ENCODE measurements at places on chromosomes 1 and 21.
A peak's percentile ranks its signal among the peaks of the same experiment; 100 is the strongest.

- H3K4me1 ChIP-seq, result no peaks in the 10 kb centered on the region
- no peak for DNase-seq
- H3K27me3 ChIP-seq, result no peaks in the 10 kb centered on the region
- H3K36me3 ChIP-seq, result peaks cover 12% of the 10 kb centered on the region
- no peak overlapping the region for H3K4me3 ChIP-seq
Measured at GRCh38 chr1:35894183-35894582, 11.2 kb downstream of the AGO1 start.

- DNase-seq, result no peak
- H3K4me3 ChIP-seq, result no peak overlapping the region
- H3K36me3 ChIP-seq, result no peaks in the 10 kb centered on the region
- H3K4me1 ChIP-seq, result no peaks in the 10 kb centered on the region
- H3K27me3 ChIP-seq, result no peaks in the 10 kb centered on the region
Measured at GRCh38 chr1:83103341-83103740, 895.6 kb downstream of the TTLL7 start.

DNA sequence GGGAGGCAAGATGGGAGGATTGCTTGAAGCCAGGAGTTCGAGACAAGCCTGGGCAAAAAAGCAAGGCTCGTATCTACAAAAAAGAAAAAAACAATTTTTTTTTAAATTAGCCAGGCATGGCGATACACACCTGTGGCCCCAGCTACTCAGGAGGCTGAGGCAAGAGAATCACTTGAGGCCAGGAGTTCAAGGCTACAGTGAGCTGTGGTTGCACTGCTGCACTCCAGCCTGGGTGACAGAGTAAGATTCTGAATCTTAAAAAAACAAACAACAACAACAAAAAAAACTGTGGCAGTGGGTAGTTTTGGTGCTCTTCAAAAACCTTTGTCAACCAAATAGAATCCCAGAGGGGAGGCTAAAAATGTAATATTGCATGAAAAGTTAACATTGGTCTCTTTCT, 734 bp downstream of the PTPN22 start:
- H3K4me1 ChIP-seq, result peaks cover 63% of the 10 kb centered on the region
- H3K36me3 ChIP-seq, result peaks cover 14% of the 10 kb centered on the region
- peak overlapping the region; percentile 85 for H3K4me3 ChIP-seq

DNA sequence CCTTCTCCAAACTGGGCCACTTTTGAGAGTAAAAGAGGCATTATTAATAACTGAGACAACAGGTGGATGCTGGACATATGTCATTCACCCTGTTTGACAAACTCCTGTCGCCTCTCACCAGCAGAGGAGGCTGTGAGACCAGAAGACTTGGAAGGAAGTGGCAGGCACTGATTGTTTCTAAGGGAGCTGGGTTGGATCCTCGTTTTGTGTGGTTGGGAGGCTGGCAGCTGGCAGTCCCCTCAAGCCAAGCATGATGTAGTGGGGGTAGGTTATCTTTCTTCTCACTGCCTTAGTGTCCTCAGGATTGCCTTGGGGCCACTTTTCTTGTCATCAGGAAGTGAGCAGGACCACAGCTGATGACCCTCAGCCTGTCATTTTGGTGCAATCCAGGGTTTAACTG, 86.5 kb upstream of the KCNJ15 start:
- H3K36me3 ChIP-seq, result no peaks in the 10 kb centered on the region
- peak; percentile 41 for DNase-seq
- no peaks in the 10 kb centered on the region for H3K27me3 ChIP-seq
- no peak overlapping the region for H3K27ac ChIP-seq
- H3K4me3 ChIP-seq, result no peak overlapping the region
- H3K4me1 ChIP-seq, result no peaks in the 10 kb centered on the region

DNA sequence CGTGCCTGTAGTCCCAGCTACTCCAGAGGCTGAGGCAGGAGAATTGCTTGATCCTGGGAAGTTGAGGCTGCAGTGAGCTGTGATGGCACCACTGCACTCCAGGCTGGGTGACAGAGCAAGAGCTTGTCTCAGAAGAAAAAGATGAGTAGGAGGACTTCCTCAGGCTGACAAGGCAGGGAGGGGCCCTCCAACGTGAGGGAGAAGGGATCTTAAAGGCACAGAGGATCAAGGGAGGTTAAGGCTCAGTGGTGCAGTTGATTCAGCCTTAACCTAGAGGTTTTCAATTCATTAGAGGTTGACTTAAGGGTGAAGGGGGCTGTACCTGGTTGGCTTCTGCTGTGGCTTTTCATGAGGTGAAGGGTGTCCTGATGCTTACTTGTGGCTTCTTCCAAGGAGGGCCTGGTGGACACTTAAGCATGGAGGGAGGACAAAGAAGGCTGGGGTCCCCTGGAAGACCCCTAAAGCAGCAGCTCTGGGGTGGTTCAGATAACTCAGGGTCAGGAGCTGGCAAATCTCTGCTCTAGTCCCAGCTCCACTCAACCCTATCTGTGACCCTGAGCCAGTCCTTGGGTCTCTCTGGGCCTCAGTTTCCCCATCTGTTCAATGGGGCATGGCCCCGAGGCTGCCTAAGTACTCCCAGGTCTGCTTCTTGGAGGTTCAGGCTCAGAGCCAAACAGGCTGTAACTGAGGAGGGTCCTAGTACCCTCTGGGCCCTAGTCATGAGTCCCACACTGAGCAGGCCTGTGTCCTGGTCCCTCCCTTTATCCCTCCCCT, 6.3 kb downstream of the EXTL1 start:
- H3K36me3 ChIP-seq, result no peaks in the 10 kb centered on the region
- H3K4me3 ChIP-seq, result no peak overlapping the region
- peak; percentile 23 for DNase-seq
- no peaks in the 10 kb centered on the region for H3K27me3 ChIP-seq
- peaks cover 2% of the 10 kb centered on the region for H3K4me1 ChIP-seq
